ENCODE measurements at places on chromosomes 6 and 20.
A peak's percentile ranks its signal among the peaks of the same experiment; 100 is the strongest.

GRCh38 chr6:27771235-27771634 lies 141.0 kb downstream of the OR2B2 start:
- no peak for DNase-seq

DNA sequence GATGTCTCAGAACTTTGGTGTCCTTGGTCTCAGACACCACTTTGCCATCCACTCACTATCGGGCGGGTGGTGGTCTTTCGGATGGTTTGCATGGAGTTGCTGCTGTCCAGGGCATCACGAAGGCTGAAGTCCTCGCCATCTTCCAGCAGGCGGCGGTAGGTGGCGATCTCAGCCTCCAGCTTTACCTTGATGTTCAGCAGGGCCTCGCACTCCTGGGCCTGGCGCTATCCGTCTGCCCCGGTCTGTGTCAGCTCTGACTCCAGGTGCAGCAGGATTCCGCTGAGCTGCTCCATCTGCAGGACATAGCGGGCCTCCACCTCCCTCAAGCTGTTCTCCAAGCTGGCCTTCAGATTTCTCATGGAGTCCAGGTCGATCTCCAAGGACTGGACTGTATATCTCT lies 36.0 kb downstream of the ZNF311 start:
- DNase-seq: no peak

- DNase-seq: no peak
Observed at GRCh38 chr6:98601716-98602115, 232.7 kb upstream of the POU3F2 start.

- peak; percentile 80 for DNase-seq
Observed at GRCh38 chr6:20572940-20573339, 38.7 kb downstream of the CDKAL1 start.

GRCh38 chr20:45138561-45139300 lies 14.5 kb upstream of the WFDC12 start:
- DNase-seq: no peak

DNA sequence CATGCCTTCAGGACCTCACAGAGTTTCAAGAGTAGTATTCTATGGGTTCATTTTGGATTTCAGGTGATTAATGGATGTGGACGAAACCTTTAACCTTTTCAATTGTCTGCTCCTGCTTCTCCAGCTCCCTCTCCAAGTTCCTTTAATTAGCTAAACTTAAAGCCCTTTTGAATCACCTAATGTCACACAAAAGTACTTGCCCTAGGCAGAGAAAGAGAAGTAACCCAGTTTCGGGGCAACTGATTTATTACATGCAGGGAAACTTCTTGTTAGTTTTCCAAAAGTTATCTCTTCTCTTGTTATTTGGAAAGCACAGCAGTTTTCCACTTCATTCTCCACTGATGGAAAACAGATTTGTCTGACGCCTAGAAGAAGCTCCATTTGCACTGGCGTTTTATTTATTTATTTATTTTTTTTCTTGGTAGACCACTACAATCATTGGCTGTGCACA lies 407.7 kb upstream of the JARID2 start:
- DNase-seq: no peak

DNA sequence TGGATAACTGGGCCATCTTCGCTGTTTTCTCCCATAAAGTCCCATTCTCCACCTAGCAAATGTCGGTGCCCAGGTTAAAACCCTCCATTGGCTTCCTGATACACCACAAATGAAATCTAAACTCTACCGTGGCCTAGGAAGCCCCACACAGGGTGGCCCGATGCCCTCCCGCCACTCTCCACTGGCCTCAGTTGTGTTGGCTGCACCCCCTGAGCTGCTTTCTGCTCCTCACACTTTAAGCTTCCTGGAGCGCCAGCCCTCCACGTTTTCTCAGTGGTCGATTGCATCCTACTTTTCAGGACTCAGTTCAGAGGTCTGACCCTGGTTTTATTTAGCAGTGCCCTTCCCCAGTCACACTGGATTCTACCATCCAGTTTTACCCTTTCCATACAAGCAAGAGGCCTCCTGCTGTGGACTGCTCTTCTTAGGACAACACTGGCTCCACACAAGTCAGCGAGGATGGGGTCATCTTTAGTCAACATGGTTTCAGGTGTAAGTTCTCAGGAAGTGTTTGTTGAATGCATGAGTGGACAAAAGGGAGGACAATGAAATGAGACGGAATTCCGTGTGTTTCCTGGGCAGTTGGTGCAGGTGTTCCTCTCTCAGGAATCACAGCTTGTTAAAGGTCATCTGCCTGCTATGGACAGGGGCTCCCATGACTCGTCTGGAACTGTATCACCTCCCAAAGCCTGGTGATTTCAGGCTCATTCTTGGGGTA lies 124.1 kb downstream of the SULF2 start:
- no peak for DNase-seq

DNA sequence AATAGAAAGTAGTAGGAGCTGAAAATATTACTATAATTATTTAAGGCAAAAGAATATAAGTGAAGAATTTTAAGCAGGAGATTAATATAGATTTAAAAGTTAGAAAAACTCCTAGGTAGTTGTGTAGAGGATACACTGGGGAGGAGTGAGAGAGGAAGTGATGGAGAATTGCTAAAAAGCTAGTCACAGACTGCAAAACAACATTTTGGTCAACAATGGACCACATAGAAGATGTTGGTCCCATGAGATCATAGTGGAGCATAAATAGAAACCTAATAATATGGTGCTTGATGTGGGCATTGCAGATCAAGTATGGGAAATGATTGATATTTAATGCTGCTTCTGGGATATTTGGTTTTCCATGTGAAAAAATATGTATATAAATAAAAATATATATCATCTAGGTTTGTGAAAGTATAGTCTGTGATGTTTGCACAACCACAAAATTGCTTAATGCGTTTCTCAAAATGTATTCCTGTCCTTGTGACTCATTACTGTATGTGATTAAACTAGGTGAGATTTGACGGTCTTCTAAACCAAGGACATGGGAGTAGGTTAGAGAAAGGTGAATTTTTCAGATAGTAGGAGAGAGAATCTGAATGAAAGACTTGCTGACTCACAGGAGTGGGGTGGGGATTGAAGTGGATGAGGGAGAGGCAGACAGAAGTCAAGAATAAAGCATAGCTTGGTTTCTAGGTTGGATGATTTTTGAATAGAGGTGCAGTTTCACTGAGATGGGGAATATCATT lies 174.0 kb downstream of the BCKDHB start:
- DNase-seq: peak; percentile 20

DNA sequence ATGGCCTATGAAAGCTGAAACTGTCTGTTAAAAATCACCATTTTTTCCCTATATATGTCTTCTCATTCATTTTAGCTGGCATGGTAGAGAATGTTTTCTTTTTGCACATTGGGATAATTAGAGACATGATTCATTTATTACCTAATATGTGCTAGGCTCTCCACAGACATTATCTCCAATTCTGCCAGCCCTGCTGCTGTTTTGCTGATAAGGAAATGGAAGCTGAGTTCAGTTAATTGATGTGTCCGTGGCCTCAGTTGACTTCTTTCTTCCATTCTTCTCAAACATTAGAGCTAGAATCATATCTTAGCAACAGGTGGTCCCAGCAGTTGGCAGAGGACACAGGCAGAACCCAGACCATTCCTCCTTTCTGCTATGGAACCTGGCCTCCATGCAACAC lies 644.1 kb upstream of the CITED2 start:
- DNase-seq: no peak

- no peak for DNase-seq
Observed at GRCh38 chr6:147759093-147759492, 250.6 kb downstream of the SAMD5 start.

DNA sequence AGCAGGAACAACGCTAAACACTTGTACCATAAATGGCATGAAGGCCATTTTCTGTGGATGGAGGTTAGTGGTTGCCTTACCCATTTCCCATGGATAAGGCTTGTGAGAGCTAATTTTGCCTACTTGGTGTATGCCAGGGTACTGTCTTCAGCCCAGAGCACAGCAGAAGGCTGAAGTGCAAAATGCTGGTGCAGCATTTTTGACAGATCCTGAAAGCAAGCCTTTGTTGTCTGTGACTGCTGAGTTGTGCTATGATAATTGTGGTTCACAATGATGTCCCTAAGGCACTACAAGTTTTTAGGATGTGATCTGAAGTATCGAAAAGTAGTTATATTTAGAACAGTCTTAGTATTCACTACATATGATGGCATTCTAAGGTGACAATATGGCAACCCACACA lies 14.7 kb upstream of the HMGN3 start:
- DNase-seq: no peak

- DNase-seq: no peak
Observed at GRCh38 chr6:154555073-154555677, 44.7 kb upstream of the CNKSR3 start.

DNA sequence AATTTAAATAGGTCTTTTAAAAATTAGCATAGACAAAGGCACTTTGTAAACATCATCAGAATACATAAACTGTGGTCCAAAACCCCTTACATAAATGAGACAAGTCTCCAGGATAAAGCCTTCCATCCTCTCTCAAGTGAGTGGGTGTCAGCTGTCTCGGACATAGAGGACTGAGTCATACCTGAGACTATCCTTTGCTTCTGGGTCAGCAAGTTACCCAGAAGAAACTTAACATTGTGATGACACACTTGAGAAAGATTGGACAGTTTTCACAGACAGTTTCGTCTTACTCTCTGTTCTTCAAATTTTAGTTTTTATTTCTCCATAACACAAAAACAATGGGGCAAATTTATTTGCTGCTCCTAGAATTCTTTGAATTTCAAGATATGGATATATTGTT lies 838.0 kb downstream of the DHX35 start:
- no peak for DNase-seq

- no peak for DNase-seq
Observed at GRCh38 chr6:146895101-146895771, 296.5 kb downstream of the ADGB start.

DNA sequence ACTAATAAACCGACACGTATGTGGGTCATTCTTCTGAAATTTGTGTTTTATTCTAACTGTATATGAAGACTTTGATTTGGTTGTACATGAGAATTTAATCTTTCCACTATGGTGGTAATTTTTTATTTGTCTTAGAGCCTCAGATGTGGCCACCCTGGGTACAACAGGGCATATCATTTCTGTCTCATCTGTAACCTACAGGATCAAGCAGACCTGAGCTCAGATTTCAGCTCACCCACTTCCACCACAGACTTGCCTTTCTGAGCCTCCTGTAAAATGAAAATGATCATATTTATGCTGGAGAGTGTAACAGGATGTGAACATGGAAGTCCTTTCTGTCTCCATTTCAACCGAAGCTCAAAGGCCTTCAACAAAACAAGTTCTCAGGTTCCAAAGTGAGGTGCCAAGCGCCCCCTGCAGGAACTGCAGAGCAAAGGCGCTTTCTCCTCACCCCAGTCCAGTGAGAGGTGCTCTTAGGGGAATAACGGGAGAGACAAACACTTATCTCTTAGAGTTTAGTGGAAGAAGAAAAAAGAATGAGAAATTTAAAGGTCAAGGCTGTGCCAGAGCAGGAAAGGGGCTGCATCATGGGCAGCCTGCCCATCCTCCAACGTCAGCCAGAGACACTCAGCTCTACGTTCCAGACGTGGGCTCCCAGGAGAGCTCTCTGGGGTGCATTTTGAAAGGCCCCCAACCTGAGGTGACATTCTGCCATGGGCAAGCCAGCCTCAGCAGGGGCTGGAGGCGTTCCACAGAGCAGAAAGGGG lies 23.0 kb upstream of the CD24 start:
- DNase-seq: peak; percentile 62

- no peak for DNase-seq
Observed at GRCh38 chr6:40353967-40354452, 233.2 kb downstream of the LRFN2 start.

- no peak for DNase-seq
Observed at GRCh38 chr20:62011403-62011790, 54.3 kb downstream of the TAF4 start.

DNA sequence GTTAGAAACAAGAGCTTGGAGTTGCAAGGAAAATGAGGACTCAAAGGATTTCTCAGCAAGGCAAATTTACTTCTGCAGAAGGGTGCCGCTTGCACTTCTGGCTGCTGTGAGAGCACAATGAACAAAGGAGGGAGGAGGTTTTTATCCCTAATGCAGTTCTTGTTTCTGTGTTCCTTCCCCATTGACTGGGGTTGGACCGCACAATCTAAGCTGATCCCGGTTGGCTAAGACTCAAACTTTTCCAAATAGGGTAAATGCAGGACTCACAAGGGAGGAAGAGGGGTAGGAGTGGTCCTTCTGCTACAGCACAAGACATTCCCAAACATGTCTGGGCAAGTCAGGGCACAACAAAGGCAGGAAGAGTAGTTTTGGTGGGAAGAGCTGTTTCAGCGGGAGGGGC lies 249.6 kb upstream of the MOCS1 start:
- no peak for DNase-seq

DNA sequence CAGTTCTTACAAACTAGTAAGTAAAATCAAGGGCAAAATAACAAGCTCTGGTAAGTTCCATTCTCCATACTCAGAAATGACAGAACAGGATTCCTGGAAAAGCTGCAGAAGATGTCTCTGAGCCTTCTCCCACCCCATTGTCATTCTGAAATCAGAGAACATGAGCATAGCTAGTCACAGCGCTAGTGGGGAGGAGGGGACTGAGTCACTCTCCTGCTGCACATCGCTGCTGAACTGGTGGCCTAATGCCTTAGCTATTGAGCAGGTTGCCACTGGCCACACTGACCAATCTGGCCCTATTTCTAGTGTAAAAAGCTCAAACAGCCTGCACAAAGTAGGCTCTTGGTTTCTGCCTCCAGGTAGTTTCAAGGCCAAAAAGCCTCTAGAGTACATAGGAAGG lies 26.1 kb upstream of the RIPPLY2 start:
- DNase-seq: no peak

DNA sequence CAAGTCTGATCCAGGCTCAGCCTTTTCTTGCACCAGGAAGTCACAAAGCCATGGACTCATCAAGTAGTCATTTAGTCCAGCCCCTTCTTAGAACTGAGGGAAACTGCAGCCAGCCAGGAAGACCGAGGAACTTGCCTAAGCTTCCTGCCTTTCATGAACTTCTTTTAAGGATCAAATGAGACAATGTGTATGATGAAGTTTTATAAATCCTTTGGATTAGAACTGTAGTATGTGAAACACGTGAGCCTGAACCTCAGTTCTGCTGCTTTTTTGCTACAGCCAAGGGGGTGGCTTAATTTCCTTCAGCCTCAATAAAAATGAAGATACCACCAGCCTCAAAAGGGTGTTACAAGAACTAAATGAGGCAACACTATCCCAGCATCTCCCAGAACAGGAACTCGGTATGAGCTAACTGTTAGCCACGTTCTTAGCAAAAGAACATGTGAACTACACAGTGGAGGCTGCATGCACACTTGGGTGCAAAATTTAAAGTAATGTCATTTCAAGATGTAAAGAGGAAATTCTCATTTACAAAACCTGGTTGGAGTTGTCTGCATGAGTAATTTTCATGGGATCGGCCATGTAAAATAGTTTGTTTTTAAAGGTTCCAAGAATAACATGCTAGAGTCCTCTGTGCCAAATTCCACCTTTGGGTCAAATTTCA lies 76.0 kb upstream of the TBC1D7 start:
- peak; percentile 82 for DNase-seq

DNA sequence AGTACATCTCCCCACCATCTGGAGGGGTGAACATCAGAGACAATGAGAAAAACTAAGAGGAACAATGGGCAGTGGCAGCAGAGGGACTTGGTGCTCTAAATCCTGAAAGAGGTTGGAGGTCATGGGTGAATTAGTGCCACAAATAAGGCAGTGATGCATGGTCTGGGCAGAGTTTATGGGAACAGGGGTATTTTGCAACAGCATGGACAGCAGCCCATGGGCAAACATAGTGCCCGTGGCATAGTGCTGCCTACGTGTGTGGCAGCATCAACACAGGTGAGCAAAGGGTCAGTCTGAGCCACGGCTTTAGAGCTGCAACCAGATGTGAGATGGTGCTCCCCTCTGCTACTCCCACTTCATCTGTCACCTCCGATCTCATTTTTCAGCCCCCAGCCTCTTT lies 459.1 kb upstream of the CITED2 start:
- DNase-seq: no peak

- DNase-seq: no peak
Observed at GRCh38 chr20:59123011-59123677, 40.5 kb upstream of the ZNF831 start.

Measured in HCEC 1CT (cell line).